ENCODE measurements at places on chromosomes 6 and 20.

- DNase-seq: no peak
Observed at GRCh38 chr20:41902346-41902745, 284.2 kb upstream of the CHD6 start.

DNA sequence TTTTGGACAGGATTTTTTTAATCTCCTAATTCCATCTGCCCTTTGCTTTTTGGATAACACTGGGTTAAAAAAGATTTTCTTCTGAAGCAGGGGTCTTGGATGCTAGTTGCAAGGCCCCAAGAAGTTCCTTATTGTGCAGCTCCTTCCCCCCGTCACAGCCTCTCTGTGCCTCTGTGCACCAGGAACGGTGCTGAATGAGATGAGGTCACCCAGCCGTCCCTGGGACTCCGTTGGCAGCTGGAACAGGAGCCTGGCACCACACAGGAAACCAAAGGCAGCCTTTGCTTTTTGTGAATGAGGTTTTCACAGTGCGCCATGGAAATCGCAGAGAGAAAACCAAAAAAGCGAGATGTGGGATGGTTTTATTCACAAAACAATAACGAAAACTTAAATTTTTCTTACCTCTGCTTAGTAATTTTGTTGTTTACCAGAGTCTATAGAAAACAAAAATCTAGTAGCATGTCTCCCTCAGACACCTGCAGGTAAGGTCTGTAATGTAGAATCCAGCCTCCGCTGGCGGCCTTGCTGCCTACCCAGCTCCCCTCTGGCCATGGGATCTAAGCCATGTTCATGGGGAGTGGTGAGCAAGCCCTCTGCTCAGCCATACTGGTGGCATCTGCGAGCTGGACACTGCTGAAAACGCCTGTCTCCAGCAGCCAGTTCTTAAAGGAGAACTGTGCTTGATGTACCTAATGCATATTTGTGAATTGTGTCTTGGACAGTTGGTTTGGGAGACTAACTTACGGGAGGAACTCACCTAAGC, 40.4 kb upstream of the SYNJ2 start:
- DNase-seq: no peak

- no peak for DNase-seq
Observed at GRCh38 chr6:166726201-166726600, 99.2 kb upstream of the RPS6KA2 start.

DNA sequence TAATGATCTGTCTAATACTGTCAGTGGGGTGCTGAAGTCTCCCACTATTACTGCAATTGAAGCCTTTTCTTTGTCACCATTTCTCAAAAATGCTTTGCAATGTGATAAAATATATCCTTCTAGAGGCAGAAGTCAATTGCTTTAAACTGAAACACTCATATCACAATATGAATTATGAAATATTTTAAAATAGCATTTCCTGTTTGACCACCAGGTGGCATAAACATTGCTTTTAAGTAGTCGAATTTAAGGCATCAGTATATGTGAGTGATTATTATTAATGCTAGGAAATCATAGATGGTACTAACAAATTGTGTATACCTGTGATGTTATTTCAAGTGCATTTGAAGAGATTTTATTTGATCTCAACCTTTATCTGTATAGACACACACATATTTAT, 87.5 kb downstream of the MEI4 start:
- DNase-seq: no peak

GRCh38 chr6:43996618-43997344, 130.5 kb downstream of the MRPL14 start:
- no peak for DNase-seq

DNA sequence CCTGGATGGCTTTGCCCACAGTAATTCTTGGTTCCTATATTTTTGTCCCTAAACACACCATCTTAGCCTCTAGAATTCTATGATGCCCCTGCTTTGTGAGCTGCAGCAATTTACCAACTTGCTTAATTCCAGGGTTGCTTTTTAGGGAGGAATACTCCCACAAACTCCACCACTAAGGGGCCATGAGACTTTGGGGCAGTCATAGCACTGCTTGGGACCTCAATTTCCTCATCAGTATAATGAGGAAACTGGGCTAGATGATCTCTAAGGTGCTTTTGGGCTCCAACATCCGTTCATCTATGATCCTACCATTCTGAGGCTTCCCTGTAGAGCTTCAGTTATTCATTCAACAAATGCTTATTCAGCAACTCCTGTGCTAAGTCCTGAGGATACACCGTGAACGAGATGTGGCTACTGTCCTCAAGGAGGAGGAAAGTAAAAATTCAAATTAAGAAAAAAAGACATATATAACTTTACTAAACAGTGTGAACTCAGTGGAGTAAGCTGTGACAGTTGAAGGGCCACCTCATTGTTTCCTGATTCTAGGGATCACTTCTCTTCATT, 75.3 kb downstream of the PRDM1 start:
- no peak for DNase-seq

GRCh38 chr6:20447581-20448132, 46.0 kb downstream of the E2F3 start:
- DNase-seq: no peak

- no peak for DNase-seq
Observed at GRCh38 chr20:38434301-38434741, 807 bp downstream of the SNHG17 start.

- no peak for DNase-seq
Observed at GRCh38 chr6:49556429-49556837, 6.0 kb downstream of the C6orf141 start.

DNA sequence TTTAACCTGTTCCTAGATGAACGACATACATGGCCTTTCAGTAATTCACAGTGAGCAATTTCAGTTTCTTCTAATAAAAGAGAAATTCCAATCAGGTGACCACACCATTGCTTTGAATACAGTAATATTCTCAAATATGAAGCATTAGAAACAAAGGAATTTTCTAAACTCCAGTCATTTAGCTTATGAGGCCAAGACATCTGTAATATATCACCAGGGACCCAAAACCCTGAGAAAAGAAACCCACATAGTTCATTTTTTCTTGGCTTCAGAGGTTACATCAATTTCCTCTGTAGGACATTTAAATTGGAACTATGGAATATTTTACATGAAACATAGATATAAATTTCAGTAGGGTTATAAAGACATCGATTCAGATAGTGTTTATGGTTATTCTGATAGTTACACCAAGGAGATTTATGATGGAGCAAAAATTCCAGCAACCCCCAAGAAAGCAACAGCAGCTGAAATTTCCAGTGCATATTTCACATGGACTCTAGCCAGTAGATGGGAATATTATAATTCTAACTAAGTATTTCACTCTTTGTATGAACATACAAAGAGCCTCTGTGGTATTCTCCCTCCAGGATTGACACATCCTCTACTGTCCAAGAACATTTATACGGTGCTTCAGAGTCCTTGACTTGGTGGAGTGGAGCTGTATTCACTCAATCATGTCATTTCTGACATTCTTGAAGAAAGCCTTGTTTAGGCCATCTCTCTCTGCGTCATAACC, 82.9 kb downstream of the ADGRG6 start:
- no peak for DNase-seq

DNA sequence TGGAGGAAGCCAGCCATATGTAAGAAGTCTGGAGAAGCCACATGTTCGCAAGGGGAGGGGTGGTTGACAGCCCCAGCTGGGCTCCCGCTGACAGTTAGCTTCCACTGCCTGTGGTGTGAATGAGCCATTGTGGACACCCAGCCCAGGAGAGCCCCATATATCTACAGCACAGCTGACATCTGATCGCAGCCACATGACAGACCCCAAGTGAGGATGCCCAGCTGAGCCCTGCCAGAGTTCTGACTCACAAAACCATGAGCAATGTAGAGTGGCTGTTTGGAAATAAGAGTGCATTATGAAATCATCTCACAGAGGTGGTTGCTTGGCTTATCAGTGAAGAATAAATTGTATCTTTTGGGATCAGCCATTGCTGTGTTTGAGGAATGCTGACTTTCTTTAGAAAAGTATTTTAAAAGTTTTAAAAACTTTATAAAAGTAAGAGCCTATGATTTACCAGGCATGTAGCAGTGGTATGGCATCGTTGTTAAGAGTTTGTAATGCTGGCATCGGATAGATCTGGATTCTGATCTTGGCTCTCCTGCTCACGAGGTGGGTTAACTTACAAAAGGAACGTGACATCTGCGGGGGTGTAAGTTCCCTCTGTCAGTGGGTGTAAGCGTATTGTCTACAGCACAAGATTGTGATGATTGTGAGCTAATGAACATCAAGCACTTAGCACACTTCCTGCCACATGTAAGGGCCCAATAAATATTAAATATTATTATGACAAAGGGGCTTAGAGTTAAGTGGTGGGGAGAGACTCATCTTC, 24.1 kb downstream of the CFAP61 start:
- DNase-seq: no peak

DNA sequence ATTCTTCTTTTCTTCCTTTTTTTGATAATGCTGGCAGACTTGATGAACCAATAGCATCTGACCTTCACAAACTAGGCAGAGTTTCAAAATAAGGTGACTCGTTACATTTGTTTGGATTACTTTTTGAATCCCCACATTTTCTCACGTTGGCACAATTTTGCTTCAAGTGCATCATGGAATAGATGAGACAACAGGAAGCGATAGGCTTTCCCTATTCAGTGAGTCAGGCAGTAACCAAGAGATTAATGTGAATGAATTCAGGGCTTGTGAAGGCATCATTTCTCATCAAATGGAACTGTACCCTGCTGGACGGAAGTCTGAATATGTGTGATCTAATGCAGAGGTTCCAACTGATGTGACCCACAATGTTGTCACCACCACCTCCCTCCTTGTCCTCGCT, 10.7 kb downstream of the RFPL4B start:
- DNase-seq: no peak

DNA sequence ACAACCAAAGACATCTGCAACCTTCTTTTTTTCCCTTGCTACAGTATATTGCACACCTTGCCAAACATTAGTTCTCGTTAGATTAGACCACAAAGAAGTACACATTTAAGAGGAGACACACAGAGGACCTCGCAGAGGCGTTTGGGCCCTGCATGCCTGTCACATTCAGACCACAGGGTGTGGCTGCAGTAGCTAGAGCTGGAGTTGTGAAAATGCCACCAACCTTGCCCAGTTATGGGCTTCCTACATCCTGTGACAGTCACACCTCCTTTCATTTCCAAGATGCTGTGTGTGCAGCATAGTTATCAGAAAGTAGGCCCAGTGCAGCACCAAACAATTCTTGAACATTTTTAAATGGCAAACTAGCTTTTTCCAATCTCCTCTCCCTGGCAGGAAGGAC, 2.4 kb downstream of the SYNE1 start:
- no peak for DNase-seq

DNA sequence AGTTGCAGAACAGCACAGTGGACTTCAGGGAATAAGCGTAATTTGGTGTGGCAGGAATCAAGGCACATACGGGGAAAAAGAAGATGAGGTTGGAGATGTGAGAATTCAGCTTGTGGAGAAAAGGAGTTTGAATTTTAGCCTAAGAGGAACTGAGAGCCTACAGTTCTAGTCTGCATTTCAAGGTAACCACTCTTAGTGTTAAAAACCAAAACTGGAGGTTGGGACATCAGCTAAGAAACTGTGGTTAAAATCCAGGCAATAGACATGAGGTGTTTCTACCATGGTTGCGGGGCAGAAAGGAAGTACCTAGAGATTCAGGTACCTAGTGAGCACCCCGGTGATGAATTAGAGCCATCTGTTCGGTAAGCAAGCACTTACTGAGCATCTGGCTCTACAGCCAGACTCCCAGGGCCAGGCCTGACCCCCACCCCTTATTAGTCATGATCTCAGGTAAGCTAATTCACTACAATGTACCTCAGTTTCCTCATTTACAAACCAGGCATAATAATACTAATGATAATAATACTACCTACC, 44.4 kb downstream of the FAXC start:
- no peak for DNase-seq

- no peak for DNase-seq
Observed at GRCh38 chr6:124719913-124720312, 242.3 kb upstream of the RNF217 start.

GRCh38 chr20:50491926-50492634, 18.1 kb upstream of the PTPN1 start:
- DNase-seq: no peak

DNA sequence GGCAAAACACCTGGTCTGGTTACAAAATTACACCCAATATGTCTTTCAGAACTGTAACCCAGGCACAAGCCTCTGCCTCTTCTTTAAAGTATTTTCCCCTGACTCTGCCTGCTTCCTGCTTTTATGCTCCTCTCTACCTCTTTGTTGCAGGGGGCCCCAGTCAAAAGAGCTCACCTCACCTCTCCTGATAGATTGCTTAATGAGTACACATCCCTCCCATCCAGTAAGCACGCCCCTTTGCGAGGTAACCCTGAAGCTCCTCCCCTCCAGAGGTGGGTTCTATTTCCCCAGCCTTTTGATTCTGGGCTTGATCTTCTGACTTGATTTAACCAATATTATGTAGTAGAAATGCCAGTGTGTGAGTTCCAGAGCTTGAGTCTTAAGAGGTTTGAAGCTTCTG, 56.6 kb upstream of the EYA2 start:
- no peak for DNase-seq

DNA sequence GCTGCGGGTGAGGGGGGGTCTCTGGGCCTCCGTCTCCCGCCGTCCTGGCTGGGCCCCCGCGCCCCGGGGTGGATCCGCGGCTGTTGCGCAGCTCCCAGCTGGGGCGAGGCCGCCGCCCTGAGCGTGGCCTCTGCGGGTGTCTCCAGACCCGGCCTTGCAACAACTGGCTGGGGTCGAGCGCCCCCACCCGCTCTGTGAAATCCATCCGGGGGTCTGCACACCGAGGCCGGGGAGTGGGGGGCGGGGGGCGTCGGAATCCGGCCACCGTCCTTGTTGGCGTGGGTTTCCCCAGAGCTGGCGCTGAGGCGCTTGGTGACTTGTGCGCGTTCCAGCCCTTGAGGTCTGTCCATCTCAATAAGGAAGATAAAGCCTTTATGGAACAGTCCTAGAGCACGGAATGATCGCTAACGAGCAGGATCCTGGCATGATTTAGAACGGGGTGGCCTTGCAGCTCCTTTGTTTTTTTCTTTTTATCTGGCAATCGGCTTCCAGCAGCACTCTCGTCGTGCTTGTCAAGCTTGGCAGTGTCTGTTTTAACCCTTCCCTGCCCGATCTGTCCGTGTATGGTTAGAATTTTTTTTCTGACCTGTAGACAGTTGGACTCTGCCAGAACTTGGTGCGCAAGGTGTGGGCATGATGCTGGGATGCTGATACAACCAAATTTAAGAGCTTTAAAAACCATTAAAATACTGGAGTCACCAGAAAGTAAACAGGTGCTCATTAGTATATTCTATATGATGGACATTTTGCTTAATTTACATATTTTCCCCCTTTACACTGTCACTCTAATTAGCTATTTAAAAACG, 675 bp downstream of the DSTN start:
- DNase-seq: no peak

GRCh38 chr20:54013471-54013870, 56.9 kb downstream of the BCAS1 start:
- DNase-seq: no peak

GRCh38 chr20:13659288-13659687, 20.6 kb upstream of the TASP1 start:
- no peak for DNase-seq

GRCh38 chr20:60102665-60103210, 144.5 kb downstream of the CDH26 start:
- DNase-seq: no peak

GRCh38 chr20:56516631-56517030, 7.9 kb upstream of the FAM209A start:
- DNase-seq: no peak

Measured in hepatic stellate cell (primary cell).